Natural killer cell (primary cell): ENCODE measurements at places on chromosomes 1 and 21.

DNA sequence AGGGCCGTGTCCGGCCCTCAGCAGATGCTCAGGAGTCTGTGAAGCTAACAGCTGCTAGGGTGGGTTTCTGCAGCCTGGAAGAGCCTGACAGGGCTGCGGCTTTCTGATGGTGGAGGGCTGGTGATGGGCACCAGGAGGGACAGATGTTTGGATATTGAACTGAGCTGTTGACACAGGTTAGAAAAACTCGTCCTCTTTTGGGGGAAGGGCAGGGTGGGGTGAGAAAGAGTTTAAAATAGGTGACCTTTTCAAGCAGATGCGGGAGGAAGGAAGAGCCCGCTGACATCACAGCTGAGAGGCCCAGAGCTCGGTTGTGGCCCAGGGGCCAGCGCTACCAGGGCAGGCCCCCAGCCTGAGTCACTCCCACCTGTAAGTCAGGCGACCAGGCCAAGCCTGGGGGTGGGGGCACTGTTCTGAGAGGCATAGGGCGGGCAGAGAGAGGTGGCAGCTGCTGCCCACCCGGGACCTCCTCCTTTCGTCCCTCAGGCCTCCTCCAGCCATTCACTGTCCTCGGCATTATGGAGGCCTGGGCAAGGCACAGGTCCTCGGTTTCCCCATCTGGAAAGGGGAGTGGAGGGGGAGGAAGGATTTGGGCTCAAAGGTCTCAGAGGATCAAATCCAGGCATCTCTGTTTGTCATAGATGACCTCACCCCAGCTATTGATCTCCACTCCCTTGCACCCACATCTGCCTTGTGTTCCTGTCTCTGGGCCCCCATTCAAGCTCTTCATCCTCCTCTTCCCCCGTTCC lies 32.3 kb upstream of the ID3 start:
- H3K27me3 ChIP-seq = no peaks in the 10 kb centered on the region
- peaks cover 50% of the 10 kb centered on the region for H3K4me1 ChIP-seq
- H3K36me3 ChIP-seq = no peaks in the 10 kb centered on the region
- H3K4me3 ChIP-seq = no peak overlapping the region
- peak overlapping the region; percentile 72 for H3K27ac ChIP-seq

DNA sequence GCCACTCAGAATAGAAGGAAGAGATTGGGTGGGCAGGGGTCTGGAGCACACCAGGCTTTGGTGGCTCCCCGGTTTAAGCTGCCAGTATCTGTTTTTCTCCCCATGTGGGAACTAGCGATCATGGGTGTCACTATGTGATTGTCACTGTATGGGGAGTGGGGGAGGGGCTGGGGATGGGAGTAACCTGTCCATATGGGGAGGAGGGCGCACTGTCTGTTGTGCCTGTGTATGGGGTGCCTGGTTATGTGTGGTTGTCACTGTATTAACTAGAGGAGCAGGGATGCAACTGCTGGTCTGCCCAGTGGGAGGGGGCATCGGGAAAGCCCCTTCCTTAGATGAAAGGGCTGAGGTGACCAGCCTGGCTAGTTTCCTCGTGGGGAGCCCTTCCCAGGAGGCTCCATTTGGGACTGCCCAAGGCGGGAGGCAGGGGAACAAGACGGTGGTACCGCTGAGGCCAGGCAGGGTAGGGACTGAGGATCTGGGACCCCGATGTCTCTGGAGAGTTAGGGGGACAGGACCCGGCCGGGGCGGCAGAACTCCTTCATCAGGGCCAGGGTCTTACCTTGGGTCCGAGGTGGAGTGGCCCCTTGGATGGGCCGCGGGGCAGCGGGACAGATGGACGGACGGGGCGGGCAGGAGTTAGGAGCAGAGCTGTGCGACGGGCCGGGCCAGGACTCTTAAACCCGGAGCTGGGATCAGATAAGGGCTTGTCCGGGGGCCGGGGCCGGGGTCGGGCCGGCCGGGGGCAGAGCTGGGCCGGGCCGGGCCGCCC lies at the start of gene KCNJ10:
Gene KCNJ10, minus strand, starts transcription at position 701 of the 772 bp plus-strand sequence. CDS start 27,628 bp downstream, outside the sequence.
- no peaks in the 10 kb centered on the region for H3K36me3 ChIP-seq
- peaks cover 18% of the 10 kb centered on the region for H3K27me3 ChIP-seq
- DNase-seq = no peak
- no peak within 1 kb of the TSS for H3K27ac ChIP-seq
- H3K4me3 ChIP-seq = peak within 1 kb of the TSS; percentile 45

- H3K36me3 ChIP-seq = no peaks in the 10 kb centered on the region
- H3K4me3 ChIP-seq = no peak overlapping the region
- peaks cover 14% of the 10 kb centered on the region for H3K4me1 ChIP-seq
- no peak for DNase-seq
- no peak overlapping the region for H3K27ac ChIP-seq
Measured at GRCh38 chr1:204147406-204148383, 4.1 kb downstream of the ETNK2 start.

GRCh38 chr1:41882486-41882885 lies 36.2 kb downstream of the HIVEP3 start:
- no peaks in the 10 kb centered on the region for H3K36me3 ChIP-seq
- H3K4me1 ChIP-seq = peaks cover 8% of the 10 kb centered on the region

DNA sequence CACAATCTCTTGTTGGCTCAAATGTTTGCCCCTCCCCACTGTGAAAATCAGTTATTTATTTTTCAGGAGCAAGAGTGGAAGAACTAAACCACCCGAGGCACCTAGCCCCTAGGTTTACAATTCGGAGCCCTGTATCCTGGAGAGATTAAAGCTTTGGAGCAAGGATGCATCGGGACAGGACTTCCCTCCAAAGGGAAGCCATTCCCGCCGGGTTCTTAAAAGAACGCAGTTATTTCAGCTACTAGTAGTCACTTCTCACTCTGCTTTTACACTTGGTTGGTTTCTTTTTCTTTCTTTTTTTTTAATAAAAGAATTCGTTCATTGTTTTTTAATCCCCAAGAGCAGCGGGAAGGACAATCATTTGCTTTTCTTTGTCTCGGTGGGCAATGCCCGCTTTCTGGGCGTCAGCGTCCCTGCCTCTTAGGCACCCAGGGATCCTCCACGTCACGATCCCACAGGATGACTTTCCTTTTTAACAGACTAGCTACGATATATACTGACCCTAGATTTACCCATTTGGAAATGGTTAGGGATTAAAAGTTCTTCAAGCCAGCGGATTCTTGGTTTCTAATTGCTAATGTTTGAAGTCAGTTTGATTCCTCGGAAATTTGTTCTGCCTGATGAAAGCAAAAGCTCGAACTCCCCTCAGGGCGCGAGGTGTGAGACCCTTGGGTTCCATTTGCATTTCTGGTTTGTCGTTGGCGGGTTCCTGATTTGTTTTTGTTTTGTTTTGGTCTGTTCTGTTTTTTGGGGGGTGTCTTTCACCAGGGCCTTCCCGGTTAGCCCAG lies 9.0 kb downstream of the TBX15 start:
- peaks cover 55% of the 10 kb centered on the region for H3K27me3 ChIP-seq
- no peak for DNase-seq
- no peak overlapping the region for H3K27ac ChIP-seq
- no peak overlapping the region for H3K4me3 ChIP-seq

DNA sequence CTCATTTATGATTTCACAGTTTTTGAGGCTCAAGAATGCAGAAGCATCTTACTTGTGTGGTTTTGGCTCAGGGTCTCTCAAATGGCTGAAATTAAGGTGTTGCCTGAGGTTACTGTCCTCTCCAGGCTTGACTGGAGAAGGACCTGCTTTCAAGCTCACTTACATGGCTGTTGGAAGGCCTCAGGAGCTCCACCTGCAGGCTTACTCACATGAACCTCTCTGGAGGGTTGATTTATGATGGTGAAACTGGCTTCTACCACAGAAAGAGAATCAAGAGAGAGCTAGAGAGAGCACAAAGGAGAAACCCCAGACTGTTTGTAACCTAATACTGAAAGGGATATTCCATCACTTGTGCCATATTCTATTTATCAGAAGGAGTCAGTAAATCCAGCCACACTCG lies 6.2 kb upstream of the KCNK2 start:
- no peaks in the 10 kb centered on the region for H3K27me3 ChIP-seq
- H3K27ac ChIP-seq = no peak overlapping the region

DNA sequence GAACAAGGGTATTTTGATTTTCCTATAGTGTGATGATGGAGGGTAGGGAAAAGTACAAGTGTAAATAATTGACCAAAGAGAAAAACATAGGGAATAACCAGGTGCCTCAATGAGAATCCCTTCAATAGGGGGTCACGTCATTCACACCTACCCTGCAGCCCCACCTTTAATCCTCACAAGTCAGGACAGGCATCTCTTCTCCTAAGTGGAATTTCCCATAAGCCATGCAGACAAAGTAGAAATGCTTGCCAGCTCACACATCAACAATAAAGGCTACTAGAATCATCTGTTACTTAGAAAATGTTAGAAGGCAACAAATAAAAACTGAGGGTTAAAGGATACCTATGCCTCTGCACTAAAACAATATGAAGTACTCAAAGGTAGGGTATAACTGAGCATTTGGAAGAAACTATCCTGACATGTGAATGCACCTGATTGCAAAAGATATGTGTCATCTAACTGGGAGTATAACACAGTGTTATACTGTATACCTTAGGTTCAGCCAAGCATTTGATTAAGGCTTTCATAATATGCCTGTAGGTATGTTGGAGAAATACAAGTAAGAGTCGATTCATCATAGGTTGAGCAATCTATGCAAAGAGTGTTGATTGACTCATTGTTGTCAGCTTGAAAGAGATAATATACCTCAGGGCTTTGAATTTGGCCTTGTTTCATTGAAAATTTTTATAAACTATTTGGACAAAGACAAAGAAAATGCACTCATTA lies 32.4 kb upstream of the ATP1A1 start:
- no peak overlapping the region for H3K27ac ChIP-seq
- no peaks in the 10 kb centered on the region for H3K36me3 ChIP-seq
- H3K4me3 ChIP-seq = no peak overlapping the region
- no peak for DNase-seq
- H3K27me3 ChIP-seq = no peaks in the 10 kb centered on the region

GRCh38 chr1:91736715-91737615 lies 149.0 kb downstream of the TGFBR3 start:
- no peak overlapping the region for H3K4me3 ChIP-seq
- no peaks in the 10 kb centered on the region for H3K27me3 ChIP-seq
- peaks cover 46% of the 10 kb centered on the region for H3K36me3 ChIP-seq
- peaks cover 23% of the 10 kb centered on the region for H3K4me1 ChIP-seq
- DNase-seq = no peak

DNA sequence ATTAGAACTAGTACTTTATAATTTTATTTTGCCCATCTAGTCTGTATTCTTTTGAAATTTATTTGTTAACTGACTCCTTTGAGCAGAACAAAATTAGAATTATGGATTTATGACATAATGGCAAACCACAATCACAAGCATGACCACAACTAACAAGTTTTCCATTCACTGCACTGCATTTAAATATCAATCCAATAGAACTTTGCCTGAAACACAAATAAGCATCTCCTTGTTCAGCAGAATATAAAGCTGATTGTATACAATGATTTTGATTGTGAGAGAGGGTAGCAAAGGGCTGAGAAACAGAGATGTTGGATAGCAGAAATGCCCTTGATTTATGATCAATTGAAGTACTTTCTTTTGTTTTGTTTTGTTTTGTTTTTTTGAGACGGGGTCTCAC lies 495.5 kb upstream of the RGS18 start:
- no peak overlapping the region for H3K4me3 ChIP-seq
- no peaks in the 10 kb centered on the region for H3K27me3 ChIP-seq
- H3K36me3 ChIP-seq = no peaks in the 10 kb centered on the region
- H3K4me1 ChIP-seq = no peaks in the 10 kb centered on the region
- no peak overlapping the region for H3K27ac ChIP-seq

- peaks cover 38% of the 10 kb centered on the region for H3K27me3 ChIP-seq
- DNase-seq = no peak
Measured at GRCh38 chr1:1438531-1439381, 3.3 kb downstream of the VWA1 start.

DNA sequence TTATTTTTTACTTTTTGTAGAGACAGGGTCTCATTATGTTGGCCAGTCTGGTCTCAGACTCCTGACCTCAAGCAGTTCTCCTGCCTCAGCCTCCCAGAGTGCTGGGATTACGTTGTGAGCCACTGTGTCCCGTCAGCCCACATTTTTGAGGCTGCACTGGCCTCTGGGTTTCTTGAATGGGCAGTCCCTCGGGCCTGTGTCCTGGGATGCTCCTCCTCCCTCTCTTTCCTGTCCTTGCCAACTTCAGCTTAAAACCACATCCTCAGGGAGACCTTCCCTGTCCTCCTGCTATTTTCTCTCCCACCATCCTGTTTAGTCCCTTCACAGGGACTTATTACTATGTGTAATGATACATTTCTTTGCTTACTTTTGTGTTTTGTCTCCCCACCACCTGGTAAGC lies 31.4 kb upstream of the LYST start:
- no peak for DNase-seq
- no peaks in the 10 kb centered on the region for H3K36me3 ChIP-seq
- no peaks in the 10 kb centered on the region for H3K27me3 ChIP-seq
- H3K4me1 ChIP-seq = peaks cover 18% of the 10 kb centered on the region
- no peak overlapping the region for H3K4me3 ChIP-seq

DNA sequence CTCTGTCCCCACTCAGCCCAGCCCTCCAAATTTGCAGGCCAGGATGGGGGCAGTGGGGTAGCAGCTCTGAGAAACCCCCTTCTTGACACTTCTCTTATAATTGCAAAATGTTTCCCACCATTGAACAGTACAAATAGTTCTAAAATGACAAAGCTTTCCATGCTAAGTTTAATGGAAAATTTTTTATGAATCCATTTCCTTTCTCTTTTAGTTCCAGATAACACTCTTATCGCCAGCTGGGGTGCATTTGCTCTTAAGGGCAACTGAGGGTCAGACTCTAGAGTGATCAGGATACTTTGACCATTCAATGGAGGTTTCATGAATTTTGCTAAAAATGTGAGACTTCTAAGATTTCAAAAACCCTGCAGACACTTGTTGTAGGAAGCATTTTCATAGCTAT lies 29.9 kb downstream of the PIK3C2B start:
- no peak overlapping the region for H3K27ac ChIP-seq
- peaks cover 20% of the 10 kb centered on the region for H3K36me3 ChIP-seq
- no peaks in the 10 kb centered on the region for H3K27me3 ChIP-seq
- no peak for DNase-seq
- no peak overlapping the region for H3K4me3 ChIP-seq

DNA sequence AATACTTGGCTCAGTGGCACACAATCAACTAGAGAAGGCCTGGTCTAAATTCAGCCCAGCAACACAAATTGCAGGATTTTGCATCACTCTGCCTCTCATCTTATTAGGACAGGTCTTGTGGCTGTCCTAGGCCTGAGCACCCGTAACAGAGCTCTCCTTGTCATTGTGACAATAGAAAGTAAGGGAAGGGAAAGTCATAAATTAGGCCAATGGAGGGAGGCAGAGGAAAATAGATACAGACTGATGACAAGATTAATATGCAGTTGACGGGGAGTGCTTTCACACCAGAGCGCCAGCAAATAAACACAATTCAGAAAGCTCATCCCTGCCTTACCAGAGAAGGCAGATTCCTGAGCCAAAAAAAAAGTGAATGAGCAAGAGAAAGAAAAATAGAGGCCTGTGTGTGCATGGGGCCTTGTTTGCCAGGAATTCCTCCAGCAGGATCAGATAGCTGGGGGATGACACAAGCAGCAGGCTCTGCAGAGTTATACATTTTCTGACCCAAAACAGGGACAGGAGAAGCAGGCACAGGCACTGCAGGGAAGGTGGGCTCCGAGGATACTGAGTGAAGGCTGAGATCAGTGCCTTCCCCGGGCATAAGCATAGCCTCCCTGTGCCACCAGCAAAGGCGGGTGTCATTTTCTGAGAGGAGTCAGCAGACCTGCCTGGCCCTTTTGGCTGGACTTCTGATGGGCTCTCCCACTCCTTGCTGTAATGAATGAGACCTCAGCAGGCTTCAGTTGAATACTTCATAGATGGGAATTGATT lies 110.0 kb upstream of the SPAG17 start:
- no peak overlapping the region for H3K27ac ChIP-seq
- DNase-seq = no peak
- no peaks in the 10 kb centered on the region for H3K4me1 ChIP-seq
- H3K4me3 ChIP-seq = no peak overlapping the region
- no peaks in the 10 kb centered on the region for H3K27me3 ChIP-seq
- H3K36me3 ChIP-seq = no peaks in the 10 kb centered on the region
